ENCODE measurements at places on chromosomes 6 and 20.

GRCh38 chr6:131828951-131829350 is 21.1 kb downstream of the ENPP1 start:
- no peak for DNase-seq

DNA sequence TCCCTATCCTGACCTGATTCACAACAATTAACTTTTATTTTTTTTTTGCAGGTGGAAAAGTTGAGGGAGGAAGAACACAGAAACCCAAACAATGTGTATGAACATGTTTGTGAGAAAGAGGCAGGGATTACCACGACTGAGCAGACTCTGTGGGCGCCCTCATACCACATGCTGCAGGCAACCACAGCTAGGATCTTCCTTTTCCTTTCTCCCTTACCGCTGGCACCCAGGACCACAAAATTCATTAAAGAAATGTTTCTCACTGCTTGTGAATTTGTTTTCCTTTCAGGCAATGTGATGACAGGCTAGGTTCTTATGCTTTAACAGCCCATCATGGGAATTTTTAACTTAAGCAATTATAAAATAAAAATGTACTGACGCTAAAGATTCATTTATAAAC is 287.1 kb downstream of the GMDS start:
- no peak for DNase-seq

DNA sequence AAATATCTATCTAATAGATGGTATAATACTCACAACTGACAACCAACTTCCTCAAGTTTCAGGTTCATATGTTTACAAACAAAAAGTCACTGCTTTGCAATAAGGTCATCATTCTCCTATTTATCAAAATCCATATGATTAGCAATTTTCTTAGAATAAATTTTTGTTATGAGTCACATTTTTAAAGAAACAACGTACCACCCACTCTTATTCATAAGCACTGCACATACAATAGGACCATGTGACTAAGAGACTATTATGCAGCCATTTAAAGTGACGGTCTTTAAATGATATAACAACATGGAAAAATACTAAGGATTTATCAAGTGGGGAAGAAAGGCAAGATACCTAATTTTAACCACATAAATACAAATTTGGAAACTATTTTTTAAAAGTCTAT is 40.0 kb downstream of the REPS1 start:
- DNase-seq: no peak

GRCh38 chr6:28923318-28924102 is at the start of gene TRIM27:
Gene TRIM27 (minus strand): TSS chr6:28923985. CDS start chr6:28923632, 353 bp downstream.
- DNase-seq: peak; percentile 82

GRCh38 chr20:49684335-49684997 is 29.2 kb downstream of the B4GALT5 start:
- no peak for DNase-seq

DNA sequence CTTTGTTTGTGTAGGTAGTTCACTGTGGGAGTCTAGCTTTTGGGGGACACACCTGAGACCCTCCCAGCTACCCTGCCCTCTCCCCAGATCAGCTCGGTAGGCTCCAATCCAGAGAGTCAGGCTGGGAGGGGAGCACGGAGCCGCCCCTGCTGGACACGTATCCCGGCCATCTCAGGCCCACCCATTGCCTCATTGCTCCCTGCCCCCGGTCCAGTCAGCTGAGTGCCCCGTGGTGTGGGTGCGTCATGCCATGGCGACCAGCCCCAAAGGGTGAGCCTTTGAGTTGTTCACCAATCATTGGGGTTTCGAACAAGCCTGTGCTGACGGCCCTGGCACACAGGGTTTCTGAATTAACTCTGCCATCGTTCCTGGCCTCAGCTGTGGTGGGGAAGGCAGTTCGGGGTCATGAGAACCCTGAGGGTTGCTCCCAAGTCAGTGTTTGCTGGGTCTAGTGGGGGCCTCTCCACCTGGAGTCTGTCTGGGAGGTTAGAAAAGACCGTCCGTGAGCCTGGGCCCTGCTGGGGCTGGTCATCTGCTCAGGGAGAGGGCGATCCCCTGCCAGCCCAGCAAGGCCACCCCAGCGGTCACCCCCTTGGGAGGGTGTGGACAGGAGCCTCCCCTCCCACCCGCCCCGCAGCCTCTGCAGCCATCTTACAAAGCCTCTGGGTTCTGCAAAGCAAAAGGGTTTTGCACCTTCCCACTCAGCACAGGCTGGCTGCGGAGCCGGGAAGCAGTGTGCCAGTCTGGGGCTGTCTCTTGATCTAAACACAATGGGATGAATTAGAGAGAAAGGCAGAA is 34.5 kb downstream of the NTSR1 start:
- DNase-seq: no peak

GRCh38 chr6:135145063-135145800 is 35.9 kb upstream of the MYB start:
- no peak for DNase-seq

- peak; percentile 39 for DNase-seq
Observed at GRCh38 chr6:28673787-28674671, 148.3 kb downstream of the GPX5 start.

DNA sequence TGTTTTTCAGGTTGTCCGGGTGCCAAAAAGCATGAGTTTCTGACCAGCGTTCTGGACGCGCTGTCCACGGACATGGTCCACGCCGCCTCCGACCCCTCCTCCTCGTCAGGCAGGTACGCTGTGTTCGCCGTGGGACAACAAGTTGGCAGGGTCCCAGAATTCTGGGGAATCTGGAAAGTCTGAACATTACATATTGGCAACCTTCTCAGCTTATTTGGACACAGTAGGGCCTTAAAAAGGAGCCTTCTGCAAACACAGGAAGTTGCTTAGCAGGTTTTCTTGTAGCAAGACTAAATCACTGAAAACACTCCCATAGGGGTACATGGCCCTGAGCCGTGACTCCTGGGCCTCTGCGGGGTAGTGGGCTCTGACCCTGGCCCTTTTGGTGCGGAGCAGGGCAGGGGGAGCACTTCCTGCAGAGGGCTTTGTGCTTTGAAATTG is 209.7 kb downstream of the SMOC2 start:
- no peak for DNase-seq

- DNase-seq: no peak
Observed at GRCh38 chr6:84508334-84508733, 256.1 kb downstream of the TBX18 start.

DNA sequence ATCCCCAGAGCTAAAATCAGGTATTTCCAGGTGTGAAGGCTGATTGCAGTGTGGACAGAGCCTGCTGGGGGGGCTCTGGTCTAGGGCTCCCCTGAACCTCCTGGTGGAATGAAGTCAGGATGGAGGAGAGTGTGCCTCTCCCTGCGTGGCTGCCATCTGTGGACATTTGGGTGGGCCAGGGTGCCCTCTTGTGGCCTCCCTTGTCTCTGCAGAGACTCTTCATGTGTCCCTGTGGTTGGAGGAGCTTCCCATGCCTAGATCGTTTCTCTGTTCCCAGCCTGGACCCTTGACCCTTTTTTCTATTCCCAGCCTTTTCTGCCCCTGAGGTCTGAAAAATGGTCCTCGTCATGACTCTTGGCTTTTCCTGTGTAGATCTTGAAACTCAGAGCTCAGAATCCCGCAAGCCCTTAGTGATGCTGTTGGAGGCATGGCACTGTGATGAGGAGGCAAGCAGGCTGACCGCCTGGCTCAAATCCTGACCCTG is 9.9 kb upstream of the PSMF1 start:
- DNase-seq: peak; percentile 48

DNA sequence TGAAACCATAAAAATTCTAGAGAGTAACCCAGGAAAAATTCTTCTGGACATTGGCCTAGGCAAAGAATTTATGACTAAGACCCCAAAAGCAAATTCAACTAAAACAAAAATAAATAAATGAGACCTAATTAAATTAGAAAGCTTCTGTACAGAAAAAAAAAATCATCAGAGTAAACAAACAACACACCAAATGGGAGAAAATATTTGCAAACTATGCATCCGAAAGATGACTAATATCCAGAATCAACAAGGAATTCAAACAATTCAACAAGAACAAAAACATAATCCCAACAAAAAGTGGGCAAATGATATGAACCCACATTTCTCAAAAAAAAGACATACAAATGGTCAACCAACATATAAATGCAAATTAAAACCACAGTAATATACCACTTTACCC is 242.6 kb upstream of the CDYL start:
- no peak for DNase-seq

DNA sequence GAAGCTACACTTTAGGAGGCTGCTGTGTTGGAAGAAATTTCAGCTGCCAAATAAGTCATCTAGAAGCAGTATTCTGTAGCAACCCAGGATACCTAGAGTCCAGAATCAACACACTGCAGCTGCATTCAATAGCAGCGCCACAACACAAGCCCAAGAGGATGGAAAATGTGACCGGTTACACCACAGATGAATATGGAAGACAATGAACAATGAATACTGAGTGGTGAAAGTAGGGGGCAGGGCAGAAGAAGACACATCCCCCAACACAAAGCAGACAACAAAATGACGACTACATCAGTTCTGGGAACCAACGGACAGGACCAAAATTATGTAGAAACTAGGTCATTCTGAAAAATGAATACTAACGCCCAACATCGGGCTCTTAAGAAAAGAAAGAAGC is 38.2 kb downstream of the KIF6 start:
- no peak for DNase-seq

- no peak for DNase-seq
Observed at GRCh38 chr6:75800708-75801505, 51.9 kb downstream of the MYO6 start.

DNA sequence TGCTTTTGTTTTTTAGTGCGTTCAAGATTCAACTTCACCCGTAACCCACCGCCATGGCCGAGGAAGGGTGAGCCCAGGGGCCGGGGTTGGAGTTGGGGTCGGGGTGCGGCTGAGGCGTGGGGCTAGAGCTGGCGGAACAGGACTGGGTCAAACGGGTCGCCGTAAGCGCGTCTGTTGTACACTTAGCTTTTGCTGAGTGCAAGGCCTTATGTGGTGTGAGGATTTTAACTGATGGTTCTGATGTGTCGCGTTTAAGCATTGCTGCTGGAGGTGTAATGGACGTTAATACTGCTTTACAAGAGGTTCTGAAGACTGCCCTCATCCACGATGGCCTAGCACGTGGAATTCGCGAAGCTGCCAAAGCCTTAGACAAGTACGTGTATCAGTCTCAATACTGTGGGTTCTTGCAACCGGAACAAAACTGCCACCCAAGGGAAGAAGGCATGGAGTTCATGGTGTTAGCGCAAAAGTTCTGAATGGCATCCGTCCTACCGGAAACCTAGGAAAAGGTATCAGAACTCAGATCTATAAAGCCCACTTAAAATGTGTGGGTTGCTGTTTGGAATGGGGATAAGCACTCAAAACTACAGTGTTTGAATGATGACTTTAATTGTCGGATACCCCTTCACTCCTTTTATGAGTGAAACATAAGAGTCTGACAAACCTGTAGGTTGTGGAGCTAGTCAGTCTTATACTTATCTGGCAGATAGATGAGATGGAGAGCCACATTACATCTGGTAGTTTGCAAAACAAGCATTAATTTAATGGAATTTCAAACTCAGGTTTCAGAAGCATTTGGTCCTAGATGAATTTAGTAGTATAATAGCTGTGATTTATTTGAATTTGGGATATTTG is 574 bp downstream of the RPS12 start:
- DNase-seq: no peak

- no peak for DNase-seq
Observed at GRCh38 chr20:37961066-37961465, 58.1 kb downstream of the VSTM2L start.

DNA sequence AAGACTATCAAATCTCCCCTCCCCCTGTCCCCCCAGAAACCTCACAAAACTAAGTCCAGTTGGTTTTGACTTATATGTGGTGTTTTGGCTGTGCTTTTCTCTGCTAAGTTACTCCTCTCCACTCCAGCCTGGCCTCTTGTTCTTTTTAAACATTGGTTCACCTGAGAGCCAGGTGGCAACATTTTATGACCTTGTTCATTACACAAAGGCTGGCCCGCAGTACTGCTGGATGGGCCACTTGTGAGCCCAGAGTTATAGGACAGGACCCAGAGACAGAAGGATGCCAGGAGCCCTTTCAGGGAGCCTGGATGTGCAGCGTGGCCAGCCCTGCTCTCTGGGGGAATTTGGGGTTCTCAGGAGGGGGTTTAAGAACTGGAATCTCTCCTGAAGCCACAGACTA is 90.0 kb downstream of the RAMACL start:
- DNase-seq: no peak

Data from NCI-H2171 (cell line).